ENCODE measurements at places on chromosomes 16 and 17. TPM values are rescaled to one million over a fixed set of nuclear protein-coding genes. Genes with fewer than 3 reads are reported as not detected.
A peak's percentile ranks its signal among the peaks of the same experiment; 100 is the strongest.

DNA sequence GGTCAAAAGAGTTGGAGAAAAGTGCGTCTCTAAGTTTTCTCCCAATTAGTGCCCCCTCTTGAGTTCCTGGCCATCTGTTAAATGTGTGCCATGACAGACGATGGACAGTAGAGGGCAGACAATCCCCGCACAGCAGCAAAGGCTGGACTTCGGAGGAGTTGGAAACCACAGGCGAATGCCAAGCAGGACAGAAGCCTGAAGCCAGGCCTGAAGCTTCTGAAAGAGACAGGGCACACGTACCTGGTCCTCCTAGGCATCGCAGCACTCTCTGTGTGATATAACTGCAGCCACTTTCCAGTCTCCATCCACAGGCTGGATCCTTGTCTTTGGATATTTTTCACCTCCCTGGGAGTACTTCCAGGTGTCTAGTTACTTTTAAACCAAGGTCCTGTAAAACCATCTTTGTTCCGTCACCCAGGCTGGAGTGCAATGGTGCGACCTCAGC is 14.5 kb downstream of the C17orf100 start:
- H3K4me1 ChIP-seq = peaks cover 17% of the 10 kb centered on the region
- H3K27ac ChIP-seq = no peak overlapping the region
- peaks cover 8% of the 10 kb centered on the region for H3K27me3 ChIP-seq

- H3K27me3 ChIP-seq = peaks cover 2% of the 10 kb centered on the region
- H3K4me1 ChIP-seq = peaks cover 3% of the 10 kb centered on the region
- no peak overlapping the region for H3K4me3 ChIP-seq
- no peaks in the 10 kb centered on the region for H3K36me3 ChIP-seq
Observed at GRCh38 chr16:49652456-49653172, 203.3 kb downstream of the ZNF423 start.

Gene C1QTNF1
- total RNA-seq = not detected

DNA sequence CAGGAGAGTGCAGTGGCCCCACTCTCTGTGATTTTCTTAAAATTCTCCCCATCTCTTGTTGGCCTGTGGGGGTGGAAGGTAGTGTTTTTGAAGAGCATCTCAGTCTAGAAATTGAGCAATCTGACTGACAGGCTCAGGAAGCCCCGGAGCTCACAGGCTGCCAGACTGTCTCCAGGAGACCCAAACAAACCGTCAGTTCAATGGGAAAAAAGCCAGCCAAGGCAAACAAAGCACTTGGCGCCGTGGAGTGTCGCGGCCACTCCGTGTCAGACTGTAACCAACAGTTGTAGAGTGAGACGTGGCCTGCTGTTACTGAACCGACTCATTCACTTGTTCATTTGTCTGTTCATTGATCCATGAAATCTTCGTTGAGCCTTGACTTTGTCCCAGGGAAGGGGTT is 33.7 kb downstream of the RGS9 start:
- H3K27ac ChIP-seq = no peak overlapping the region
- H3K27me3 ChIP-seq = no peaks in the 10 kb centered on the region
- H3K36me3 ChIP-seq = no peaks in the 10 kb centered on the region
- no peak overlapping the region for H3K4me3 ChIP-seq

DNA sequence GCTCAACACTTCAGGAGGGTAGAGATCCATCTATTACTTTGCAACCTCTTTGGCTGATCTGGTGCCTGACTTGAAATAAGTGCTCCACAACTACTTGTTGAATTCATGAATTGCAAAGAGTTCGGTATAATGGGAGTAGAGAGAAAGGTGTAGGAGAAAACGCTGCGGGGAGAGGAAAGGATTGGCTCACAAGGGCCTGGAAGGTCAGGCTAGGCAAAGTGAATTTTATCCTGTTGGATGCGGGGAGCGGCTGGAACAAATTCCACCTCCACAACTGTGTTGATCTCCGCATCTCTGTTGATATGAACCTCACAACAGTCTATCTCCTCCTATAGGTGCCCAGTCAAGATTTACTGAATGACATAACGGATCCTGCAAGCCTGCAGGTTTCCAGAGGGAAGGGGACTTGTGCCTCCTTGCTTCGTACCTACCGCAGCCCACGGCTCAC is 684 bp downstream of the SLX4 start:
- peak overlapping the region; percentile 73 for H3K27ac ChIP-seq
- no peak for DNase-seq
- peaks cover 36% of the 10 kb centered on the region for H3K36me3 ChIP-seq
- H3K4me1 ChIP-seq = peaks cover 53% of the 10 kb centered on the region
